ENCODE measurements at places on chromosomes 5 and 9.

DNA sequence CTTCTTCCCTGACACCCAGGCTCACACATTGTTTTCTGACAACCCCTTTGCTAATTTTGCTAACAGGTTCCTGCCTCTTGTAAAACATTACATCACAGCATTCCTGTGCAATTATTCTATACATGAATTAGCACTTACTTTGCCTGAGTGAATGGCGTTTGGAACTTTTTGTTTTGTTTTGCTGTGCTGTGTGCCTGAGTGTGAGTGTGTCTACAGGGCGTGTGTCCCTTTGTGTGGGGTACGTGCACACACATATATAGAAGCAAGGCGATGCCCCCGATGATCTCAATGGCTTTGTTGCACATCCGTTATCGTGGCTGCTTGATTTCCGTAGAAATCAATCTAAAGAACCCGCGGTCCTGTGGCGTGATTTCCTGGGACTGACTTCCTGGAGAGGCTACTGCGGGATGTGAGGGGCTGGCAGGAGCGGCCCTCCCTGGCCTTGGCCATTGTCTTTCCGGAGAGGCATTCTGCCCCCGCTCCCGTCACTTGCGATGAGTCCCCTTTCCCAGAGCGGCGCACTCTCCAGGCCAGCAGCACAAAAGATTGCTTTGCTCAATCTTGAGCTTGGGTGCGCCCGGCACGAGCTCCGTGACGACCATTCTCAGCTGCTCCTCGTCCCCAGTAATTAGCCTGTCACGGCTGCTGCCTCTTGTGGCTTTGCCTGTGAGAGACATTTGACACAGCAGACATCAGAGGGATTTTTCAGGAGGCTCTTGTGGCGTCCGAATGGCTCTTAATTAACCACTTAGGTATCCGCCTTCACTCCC, 398.1 kb upstream of the IRX1 start:
- DNase-seq = no peak

- DNase-seq = peak; percentile 4
These were observed 103.5 kb downstream of the RNF180 start for GRCh38 chr5:64269164-64269563.

DNA sequence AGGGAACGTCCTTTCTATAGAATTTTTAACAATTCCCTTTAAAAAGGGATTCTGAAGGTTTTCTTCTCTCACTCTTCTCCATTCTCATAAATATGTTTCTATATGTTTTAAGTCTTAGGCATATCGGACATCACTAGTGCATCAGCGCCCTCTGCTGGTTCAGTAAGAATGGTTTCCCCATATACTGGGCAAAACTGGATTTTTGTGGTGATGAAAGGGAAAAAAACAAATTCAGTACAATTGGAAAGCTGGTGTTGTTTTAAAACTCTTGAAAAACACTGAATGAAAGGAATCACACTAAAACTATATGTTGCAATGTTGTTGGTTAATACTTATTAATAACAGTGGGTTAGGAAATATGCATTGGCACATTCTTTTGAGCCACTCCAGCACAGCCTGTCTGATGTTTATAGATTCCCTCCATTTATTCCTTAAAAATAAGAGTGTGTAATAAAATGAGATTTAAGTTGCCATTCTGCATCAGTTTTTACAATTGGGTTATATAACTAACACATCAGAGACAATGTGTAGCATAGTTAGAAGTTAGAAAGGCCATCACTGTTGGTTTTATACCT, 15.8 kb downstream of the CWC27 start:
- peak; percentile 90 for DNase-seq

DNA sequence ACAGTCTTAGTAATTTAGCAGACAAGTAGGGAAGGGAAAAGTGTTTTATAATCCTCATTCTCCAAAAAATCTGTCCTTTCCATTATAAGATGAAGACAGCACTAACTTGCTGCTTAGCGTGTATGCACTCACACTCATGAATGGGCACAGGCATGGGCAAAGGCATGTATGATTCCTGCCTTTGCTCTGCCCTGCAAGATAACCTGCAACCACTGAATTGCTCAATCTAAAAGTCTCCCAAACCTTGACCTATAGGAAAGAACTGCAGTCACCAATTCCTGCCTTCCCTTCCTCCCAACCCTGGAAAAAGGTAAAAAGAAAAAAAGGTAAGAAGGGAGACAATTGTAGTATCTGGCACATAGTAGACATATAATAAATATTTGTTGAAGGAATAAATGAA, 40.8 kb downstream of the ELL2 start:
- no peak for DNase-seq

GRCh38 chr5:122849771-122850170, 4.4 kb downstream of the SNX24 start:
- no peak for DNase-seq

- DNase-seq = no peak
These were observed 11.1 kb upstream of the KIF12 start for GRCh38 chr9:114110180-114110579.

DNA sequence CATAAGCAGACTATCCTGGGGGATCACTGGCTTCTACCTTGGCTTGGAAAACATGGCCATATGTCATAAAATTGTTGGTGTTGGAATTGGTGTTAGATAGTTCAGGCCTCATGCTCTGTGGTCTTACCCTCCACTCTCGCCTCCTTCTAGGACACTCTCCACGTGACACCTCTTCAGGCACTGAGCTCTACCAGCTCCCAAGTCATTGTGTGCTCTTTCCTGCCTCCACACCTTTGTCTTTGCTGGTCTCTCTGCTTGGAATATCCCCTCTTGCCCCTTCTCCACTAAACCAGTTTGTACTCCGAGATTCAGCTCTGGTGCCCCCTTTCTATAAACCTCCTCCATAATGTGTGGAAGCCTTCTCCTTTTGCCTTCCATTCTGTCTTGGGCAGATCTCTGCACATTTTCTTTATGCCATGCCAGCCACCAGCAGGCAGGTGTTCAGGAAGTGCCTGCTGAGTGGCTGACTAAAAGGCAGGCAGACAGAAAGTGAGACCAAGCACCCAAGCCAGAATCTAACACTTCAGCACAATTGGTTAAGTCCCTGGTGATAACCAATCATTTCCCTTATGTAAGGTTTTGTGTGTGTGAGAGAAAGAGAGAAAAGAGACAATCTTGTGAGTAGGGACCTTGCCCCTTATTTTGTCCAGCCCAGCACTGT, 37.7 kb downstream of the SAR1B start:
- peak; percentile 22 for DNase-seq

DNA sequence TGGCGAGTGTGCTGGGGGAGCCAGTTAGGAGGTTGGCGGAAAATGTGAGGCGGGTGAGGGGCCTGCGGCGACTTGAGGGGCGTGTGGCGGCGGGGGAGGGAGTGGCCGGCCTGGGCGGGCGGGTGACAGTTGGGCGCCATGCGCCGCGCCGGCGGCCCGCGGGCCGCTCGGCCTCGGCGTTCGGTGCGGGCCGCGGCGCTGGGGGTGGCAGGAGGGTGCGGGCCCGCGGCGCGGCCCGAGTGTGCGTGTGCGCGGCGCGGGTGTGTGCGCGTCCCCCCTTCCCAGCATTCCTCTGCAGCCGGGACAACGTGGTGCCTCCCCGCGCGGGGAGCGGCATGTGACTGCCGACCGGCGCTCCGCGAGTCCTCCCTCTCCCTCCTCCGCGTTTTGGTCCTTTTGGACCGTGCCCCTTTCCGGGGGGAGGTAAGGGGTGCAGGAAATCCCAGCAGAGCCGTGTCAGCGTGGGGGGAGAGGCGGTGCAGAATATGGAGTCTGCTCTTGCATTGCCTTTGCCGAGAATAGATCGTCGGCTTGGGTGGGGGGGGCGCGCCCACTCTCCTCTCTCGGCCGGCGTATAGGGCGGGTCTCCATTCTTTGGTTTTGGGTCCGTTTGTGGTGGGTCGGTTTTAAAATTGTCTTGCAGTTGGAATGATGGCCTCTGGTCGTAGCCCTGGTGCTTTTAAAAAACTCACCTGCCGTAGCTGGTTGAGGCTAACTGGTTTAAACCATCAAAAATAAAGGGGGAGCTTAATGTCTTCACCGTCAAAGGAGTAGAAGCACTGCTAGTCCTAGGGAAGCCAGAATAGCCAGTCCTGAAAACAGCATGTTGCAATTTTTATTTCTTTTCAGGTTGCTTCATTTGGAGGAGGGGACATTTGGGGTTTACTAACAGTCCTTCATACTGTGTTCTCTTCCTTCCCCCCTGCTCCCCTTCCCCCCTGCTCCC, 2.0 kb downstream of the LARP1 start:
- peak; percentile 82 for DNase-seq

DNA sequence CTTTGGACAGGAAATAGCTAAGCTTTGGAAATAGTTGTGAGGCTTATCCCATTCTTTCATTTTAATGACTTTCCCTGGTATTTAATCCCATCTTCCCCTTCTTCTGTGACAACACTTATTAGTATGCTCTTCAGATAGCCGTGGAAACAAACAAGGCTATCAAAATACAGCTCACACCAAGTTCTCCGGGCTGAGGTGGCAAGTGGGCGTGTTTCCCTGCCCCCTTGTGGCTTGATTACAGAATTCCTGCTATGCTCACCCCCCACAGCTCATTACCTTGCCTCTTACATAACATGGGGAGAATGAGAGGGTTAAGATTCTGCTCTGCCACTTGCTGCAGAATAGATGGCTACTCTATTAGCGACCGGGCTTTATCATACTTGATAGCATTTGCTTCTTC, 437.1 kb upstream of the TLE4 start:
- DNase-seq = peak; percentile 26

DNA sequence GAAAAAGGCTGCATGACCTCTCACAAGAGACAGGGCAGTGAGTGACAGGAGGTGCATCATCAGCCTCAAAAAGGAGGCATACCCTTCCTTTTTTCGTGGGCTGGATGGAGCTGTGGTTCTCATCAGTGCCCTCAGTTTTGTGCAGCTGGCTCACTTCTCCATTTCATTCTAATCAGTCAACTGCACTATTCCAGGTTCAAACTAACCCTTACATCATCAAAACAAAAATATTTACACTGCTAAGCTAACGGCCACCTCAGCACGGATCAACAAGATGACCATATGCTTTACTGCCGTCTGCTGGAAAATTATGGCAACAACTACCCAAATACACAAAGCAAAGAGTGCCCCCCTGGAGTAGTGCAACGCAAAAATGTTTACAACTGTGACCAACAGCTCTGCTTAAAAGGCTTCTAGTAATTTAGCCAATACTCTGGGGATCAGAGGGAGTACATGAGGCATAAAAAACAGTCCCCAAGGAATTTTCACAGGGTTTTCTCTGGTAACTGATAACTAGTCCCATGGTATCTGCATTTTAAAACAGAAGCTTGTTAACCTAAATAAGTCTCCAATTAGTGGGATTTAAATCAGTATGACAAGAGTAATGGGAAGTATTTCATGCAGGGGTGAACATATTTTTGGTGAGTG, 10.8 kb downstream of the KCNV2 start:
- DNase-seq = peak; percentile 81

DNA sequence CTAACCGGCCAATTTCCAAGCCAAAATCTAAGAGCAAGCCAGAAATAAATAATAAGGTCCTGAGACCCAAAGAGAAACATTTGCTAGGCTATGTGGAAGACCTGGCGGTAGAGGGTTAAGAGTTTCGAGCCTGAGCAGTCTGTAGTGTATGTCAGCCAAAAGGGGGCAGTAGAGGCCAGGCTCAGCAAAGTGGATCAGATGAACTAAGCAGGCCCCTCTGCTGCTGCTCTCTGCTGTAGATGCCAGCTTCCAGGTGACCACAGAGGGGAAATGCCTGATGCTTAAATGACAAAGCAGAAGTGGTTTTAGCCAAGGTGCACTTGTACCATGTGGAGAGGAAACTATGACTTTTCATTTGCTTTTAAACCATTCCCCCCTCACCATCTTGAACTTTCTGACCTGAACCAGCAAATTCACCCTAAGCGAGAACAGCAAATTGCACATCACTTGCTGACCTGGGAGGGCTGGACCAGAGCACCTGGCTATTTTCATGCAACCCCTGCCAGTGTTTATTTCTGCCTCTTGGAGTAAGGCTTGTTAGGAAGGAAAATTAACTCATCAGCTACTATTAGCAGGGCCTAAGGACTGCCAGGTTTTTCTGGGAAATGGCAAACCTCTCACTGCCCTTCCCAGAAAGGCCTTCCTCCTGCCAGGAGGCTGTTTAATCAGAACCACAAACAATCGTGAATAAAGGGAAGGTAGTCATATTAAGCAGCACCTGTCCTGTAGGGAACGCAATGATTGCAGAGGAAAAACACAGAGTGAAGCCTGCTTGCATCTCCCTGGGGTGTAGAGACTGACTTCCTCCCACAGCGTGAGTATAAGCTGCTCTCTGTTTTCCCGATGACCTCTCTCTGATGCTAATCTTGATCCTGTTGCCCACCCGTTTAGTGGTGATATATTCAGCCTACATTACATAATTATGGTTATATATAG, 818.2 kb downstream of the TLR4 start:
- DNase-seq = peak; percentile 82

DNA sequence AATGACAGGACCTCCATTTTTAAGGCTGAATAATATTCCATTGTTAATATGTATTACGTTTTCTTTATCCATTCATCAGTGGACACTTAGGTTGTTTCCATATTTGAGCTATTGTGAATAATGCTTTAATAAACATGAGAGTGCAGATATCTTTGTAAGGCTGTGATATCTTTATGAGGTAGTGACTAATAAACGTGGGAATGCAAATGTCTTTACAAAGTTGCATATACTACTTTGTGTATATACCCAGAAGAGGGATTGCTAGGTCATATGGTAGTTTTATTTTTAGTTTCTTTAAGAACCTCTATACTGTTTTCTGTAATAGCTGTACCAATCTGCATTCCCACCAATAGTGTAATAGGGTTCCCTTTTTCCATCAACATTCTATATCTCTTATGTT, 148.7 kb downstream of the FOCAD start:
- no peak for DNase-seq

- no peak for DNase-seq
These were observed 32.4 kb downstream of the DDX31 start for GRCh38 chr9:132637351-132637750.

DNA sequence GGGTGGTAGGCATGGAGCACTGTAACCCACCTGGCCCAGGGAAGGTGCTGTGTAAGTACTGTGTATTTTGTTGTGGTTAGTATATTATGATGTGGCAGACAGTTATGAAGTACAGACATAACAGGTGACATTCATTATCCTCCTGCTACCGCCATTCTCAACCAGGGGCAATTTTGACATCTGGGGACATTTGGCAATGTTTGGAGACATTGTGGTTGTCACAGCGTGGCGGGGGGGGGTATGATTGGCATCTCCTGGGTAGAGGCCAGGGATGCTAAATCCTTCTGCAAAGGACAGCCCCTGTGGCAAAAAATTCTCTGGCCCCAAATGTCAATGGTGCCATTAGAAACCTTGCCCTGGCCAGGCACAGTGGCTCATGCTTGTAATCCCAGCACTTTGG, 9.8 kb upstream of the RPL26L1 start:
- no peak for DNase-seq

GRCh38 chr5:168676501-168676900, 97.3 kb upstream of the PANK3 start:
- no peak for DNase-seq

Data from hematopoietic multipotent progenitor cell treated with erythropoietin and hydrocortisone succinate and interleukin-3 and kit ligand, for 4 days (in vitro differentiated cells).